ENCODE measurements at places on chromosomes 12 and 14. TPM values are rescaled to one million over a fixed set of nuclear protein-coding genes. Genes with fewer than 3 reads are reported as not detected.

The GLS2 gene
- total RNA-seq, result not detected

The PLEK2 gene
- 2.9 TPM for total RNA-seq

The PTHLH gene
- 0.86 TPM for total RNA-seq

The SDSL gene
- 2.0 TPM for total RNA-seq

The LRRC43 gene
- total RNA-seq, result 3.3 TPM

The CMA1 gene
- not detected for total RNA-seq

The E2F7 gene
- total RNA-seq, result 35.9 TPM

The INHBC gene
- not detected for total RNA-seq

The PARPBP gene
- total RNA-seq, result 14.0 TPM

The TMEM119 gene
- under 0.01 TPM for total RNA-seq

The KRT6C gene
- total RNA-seq, result not detected

The ADAMTS20 gene
- not detected for total RNA-seq

The VRTN gene
- total RNA-seq, result not detected

The RPGRIP1 gene
- total RNA-seq, result not detected
